ENCODE measurements at places on chromosomes 2 and 18.

GRCh38 chr18:68525091-68525490 is 189.8 kb downstream of the TMX3 start:
- no peak for DNase-seq

GRCh38 chr2:319059-319600 is 31.2 kb upstream of the ALKAL2 start:
- no peak for DNase-seq

DNA sequence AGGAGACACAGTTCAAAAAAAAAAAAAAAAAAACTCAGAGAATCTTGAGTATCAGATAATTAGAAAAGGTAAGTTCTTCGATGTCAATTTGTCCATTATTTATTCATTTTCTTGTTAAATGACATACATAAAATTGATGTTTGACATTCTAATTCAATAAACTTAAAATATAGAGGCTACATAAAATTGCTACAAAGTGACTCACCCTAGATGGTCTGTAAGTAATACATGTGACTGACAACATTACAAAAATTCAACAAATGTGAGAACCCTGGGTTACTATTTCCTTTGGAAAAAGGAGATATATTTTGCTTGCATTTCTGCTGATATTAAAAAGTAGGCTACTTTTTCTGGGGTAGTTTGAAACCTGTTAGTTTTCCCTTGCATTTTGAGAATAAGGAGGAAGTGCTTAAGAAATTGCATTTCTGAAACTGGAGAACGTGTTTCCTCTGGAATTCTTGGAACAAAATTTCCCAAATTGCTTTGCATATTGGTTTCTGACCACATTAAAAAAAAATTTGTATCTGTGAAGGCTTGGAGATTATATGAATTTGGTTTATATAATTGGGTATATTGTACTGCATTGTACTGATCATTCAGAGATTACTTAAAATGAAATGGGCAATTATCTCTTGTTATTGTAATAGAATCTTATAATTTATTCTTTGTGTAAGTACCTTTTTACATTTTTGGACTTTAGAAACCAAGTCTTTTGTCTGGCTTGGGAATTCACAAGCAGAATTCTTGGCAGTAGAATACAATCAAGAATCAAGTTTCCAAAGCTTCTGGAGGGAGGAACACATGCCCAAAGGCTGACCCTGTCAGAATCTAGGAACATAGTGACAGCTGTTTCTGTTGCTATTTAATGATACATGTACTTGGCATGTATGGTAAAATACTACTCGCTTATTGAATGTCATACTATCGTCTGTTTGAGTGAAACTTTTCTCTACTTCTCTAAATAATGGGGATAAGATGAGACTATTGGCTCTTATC is 106.1 kb downstream of the DSEL start:
- no peak for DNase-seq

DNA sequence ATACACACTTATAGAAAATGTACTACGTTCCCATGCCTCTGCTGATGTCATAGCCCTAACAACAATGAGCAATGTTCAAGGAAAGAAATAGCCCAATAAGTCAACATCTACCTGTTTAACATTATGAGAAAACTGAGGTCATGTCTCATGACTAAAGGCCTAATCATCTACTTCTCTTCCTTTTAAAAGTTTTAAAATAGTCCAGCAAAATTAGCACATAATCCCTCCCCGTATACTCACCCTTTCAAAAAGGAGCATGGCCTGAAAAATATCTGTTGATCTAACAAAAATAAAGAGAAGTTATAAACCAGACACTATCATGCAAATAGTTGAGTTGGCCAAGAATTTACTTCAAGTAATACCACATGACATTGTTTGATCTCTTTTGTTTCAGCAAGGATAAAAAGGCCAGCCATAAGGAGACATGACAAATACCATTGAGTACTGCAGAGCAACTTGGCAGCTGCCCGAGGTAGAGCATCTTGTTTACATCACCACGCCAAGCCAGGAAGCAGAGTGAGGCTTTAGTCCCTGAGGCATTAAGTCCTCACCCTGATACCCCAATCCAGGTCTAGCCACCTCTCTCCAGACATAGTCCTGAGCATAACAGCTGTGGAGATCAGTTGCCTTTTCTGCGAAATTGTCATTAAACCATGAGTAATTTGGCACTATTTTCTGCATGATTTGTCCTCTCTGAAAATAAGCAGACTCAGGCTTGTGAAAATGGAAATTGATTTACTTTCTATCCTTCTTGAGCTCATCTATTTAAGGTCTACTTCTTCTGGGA is 137.4 kb upstream of the ETAA1 start:
- DNase-seq = peak; percentile 9

DNA sequence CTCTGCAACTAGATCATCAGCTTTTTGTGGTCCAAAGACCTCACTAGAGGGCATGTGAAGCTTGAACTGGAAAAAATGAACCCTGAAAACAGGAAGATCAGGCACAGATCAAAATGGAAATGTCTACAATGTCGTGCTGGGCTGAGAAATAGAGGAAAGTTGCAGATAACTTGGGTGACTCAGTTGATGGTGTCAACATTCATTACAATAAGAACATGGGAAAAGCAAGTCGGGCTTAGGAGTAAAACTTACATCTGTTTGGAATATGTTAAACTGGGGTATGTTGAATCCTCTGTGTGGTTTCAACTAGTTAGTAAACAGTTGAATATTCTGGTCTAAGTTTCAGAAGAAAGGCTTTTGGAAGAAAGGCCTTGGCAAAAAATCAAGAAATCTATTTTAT is 940.4 kb downstream of the ERBB4 start:
- DNase-seq = no peak

- DNase-seq = no peak
These were observed 58.4 kb downstream of the BIN1 start for GRCh38 chr2:127048618-127048935.

GRCh38 chr18:10689236-10690034 is 163.6 kb downstream of the NAPG start:
- no peak for DNase-seq

- peak; percentile 7 for DNase-seq
These were observed 516.2 kb downstream of the DCDC2C start for GRCh38 chr2:4219571-4219970.

- peak; percentile 97 for DNase-seq
These were observed 56.9 kb upstream of the CCDC141 start for GRCh38 chr2:179106676-179107428.

DNA sequence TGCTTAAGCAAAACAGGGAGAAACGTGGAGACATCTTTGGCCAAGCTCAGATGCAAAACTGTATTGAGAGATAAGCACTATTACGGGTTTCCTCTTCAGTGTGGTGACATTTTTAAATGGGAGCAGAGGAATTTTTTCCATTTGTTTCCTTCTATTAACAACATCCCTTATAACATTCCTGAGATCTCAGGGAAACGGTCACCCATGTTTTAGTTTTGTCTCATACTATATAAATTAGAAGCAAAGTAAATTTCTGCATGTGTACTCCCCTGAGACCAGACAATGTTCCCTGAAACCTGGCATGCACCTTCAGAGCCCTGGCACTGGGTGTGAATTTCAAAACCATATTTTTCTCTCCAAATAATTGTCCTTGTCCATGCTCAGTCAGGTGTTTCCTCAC is 57.6 kb upstream of the RNF152 start:
- no peak for DNase-seq

DNA sequence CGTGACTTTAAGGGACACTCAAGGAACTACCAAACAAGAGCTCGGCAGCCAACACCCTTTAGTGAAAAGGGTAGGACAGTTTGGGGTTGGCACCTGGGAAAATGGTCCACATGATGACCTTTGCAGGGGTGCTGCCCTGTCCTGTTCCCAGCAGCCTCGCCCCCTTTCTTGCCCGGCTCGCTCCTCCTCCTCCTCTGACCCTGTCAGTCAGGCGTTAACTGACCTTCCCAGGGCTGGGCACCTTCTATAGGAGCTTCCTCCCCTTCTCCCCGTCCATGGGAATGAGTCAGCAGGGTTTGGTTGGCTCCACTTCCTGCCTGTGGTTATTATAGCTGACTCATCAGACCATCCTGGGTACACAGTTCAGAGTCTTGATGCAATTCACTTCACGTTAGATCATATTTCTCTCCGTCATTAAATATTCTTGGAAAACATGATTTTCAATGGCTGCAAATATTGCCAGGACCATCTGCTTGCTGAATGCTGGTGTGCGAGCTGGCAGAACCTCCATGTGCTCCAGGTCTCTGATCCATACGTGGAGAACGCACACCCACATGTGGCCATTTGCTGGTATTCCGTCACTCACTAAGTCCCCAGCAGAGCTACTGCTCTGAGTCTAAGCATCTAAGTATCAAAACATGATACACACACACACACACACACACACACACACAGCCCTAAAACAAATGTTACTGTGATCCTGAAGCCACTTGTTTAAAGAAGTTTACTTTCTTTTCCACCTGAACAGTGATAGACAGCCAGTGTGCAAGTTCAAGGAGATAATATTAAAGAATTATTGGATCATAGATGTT is 185.0 kb downstream of the ANAPC1 start:
- peak; percentile 41 for DNase-seq

DNA sequence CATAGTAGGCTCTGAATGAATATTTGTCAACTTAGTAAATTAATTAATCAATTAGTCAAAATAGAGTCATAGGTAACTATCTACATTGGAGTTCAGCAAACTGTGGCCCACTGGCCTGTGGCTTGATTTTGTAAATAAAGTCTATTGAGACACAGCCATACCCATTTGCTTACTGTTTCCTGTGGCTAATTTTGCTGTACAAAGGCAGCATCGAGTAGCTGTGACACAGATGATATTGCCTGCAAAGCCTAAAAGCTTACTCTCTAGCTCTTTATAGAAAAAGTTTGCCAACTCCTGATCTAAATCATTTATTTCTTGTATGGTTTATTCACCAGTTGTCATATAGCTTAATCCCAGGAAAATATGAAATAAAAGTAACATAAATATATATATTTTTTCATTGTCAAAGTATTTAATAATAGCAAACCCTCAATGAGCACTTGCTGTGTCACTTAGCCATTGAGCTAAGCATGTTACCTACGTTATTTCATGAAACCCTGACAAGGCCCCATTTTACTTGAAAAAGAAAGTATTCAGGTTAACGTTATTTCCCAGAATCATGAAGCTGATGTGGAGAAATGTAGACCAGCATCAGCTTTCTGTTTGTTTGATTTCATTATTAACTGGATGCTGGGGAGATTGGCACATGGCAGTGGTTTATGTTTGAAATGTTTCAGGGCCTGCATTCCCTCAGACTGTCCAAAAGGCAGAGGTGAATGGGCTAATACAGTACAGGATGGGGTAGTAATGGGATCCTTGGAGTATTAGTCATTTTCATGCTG is 69.6 kb downstream of the ICOS start:
- DNase-seq = no peak

DNA sequence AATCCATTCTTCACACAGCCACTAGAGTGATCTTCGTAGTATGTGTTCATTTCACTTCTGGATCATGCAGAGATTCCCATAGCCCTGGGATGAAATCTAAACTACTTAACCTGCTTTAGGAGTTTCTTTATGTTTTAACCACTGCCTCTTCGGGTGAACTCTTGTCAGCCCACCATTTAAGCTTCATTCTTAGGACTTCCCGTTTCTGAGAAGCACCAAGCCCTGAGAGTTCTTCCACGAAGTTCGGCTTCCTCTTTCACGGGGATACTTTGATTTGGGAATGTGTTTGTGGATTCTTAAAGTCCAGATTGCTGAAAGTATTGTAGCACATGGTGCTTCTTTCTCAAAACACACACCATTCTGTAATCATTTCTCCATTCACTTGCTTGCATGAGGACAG is 205.0 kb downstream of the UBE2E3 start:
- no peak for DNase-seq

DNA sequence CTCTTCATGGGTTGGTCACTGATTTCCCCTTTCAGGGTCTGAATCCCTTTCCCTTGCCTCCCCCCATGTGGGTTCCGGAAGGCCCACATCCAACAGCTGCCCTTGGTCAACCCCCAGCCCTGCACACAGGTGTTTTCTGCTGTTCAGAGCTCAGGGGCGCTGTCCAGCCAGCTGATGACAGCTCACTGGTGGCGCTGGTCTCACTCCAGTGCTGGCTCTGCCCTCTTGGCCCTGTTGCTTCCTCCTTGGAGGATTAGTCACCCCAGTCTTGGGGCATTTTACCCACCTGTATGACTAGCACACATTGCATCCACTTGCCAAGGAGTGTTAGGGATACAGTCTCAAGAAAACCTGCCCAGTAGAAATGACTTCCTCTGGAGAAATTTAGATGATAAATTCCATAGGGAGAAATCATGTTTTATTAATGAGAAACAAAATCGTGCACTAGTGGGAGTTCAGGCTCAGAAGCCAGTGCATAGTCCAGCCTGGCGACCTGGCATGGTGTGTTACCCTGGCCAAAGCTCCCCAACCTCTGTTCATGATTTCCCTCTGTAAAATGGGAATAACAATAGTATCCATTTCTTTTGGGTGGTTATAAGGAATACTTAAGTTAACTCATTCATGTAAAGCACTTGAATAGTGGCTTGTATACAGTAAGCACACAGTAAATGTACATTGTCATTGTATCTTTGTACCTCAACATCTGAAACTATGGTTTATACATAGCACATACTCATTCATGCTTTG is 21.6 kb downstream of the CRIM1 start:
- no peak for DNase-seq

DNA sequence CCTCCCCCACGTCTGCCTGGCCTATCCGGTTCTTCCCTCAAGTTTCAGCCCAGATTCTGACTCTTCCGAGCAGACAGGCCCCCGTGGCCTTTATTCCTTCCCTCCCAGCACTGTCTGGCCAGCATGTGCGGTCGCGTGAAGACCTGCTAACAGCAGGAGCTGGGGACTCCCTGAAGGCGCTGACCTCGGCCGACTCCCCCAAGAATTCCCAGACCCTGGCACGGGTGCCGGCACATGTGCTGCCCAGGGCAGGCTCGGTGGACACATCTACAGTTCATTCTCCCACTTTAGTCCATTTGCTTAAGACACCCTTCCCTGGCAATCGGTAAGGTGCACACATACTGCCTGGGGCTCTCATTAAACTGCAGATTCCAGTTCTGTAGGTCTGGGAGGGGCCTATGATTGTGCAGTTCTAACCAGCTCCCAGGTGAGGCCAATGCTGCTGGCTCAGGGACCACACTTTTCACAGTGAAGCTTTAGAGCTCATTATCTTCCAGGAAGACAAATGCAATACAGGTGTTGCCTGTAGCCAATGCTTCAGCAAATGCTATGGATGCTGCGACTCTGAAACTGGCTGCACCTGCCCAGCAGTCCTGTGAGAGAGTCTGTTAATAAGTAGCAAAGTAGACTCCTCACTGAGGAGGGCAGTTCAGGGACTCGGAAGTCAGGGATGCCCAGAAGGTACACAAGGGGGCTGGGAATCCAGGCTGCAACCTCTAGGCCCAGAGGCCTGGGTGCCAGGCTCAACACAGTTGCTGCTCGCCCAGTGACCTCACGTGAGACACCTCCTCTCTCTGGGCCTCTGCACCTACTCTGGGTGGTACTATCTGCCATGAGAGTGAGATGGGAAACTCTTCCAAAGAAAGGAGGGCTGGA is 45.4 kb upstream of the TAF1B start:
- DNase-seq = no peak

All from COR-L47 (cell line).